Upper lobe of right lung (tissue), 1 donor: ENCODE measurements at places on chromosomes 2 and 18. TPM values are rescaled to one million over a fixed set of nuclear protein-coding genes. Genes with fewer than 3 reads are reported as not detected.

Gene ZAP70
- 10.2 TPM for total RNA-seq

Gene UGT1A5
- total RNA-seq, result not detected

Gene REEP1
- total RNA-seq, result 7.8 TPM

Gene KYNU
- 34.5 TPM for total RNA-seq

Gene SIX2
- total RNA-seq, result not detected

Gene L3MBTL4
- total RNA-seq, result 16.2 TPM

Gene BOLL
- not detected for total RNA-seq

Gene KLHL41
- total RNA-seq, result 0.61 TPM

Gene CTLA4
- 1.4 TPM for total RNA-seq

Gene ABCG8
- not detected for total RNA-seq

Gene CHST10
- 8.4 TPM for total RNA-seq

Gene COQ10B
- 26.5 TPM for total RNA-seq

Gene KCNF1
- 0.17 TPM for total RNA-seq

Gene CD8B
- 2.1 TPM for total RNA-seq

Gene ASXL3
- 1.3 TPM for total RNA-seq

Gene ATG4B
- total RNA-seq, result 72.0 TPM

Gene ERFE
- not detected for total RNA-seq

Gene ECEL1
- not detected for total RNA-seq

Gene ZBTB7C
- 17.7 TPM for total RNA-seq

Gene TDRD15
- not detected for total RNA-seq

Gene RAB6C
- total RNA-seq, result not detected

Gene DSG1
- total RNA-seq, result not detected

Gene KIAA2012
- total RNA-seq, result not detected

Gene SULT1C4
- total RNA-seq, result 11.6 TPM

Gene HJURP
- total RNA-seq, result 1.2 TPM

Gene FASTKD1
- 31.2 TPM for total RNA-seq

Gene NPHP1
- 4.1 TPM for total RNA-seq

Gene SULT1C2
- total RNA-seq, result 5.8 TPM

Gene NEU2
- not detected for total RNA-seq

Gene TEKT4
- not detected for total RNA-seq

Gene ZNF516
- 28.0 TPM for total RNA-seq

Gene AOX1
- 24.3 TPM for total RNA-seq

Gene ICOS
- total RNA-seq, result 2.1 TPM

Gene TMEM185B
- total RNA-seq, result 26.6 TPM

Gene AMER3
- total RNA-seq, result not detected

Gene ANKRD29
- total RNA-seq, result 72.0 TPM

Gene ITPRIPL1
- 1.3 TPM for total RNA-seq

Gene CXCR1
- 5.3 TPM for total RNA-seq

Gene OTOS
- total RNA-seq, result not detected

Gene SLC5A7
- 0.81 TPM for total RNA-seq

Gene AQP12A
- not detected for total RNA-seq

Gene CTDSP1
- total RNA-seq, result 169 TPM

Gene IL1A
- total RNA-seq, result 1.9 TPM

Gene XDH
- total RNA-seq, result 0.41 TPM

Gene DTYMK
- 14.9 TPM for total RNA-seq
